Activated CD4-positive, alpha-beta T cell treated with anti-CD3 and anti-CD28 coated beads for 4 hours (primary cell): ENCODE measurements at places on chromosomes 13 and 19.

GRCh38 chr19:8302734-8303133 lies 5.4 kb downstream of the CD320 start:
- DNase-seq = no peak

- DNase-seq = no peak
Observed at GRCh38 chr13:75830842-75831241, 194.7 kb downstream of the LMO7 start.

GRCh38 chr19:49188626-49189200 lies 31.1 kb downstream of the TRPM4 start:
- no peak for DNase-seq

DNA sequence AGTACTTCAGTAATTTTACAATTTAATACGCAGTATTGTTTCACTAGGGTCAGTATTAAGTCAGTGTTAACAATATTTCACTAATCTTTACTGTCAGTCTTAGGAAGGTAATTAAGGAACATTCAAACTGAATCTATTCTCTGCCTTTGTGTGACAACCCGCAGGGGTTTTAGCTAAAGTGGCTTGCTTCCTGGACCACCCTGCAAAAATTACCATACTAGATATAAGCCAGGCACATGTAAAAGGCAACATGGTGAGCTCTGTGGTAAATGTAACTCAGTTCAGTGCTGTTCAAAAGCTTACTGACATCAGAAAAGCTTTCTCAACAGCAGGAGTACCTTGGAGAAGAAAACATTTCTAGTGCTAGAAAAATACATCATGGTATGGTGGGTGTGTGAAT lies 116.7 kb downstream of the FREM2 start:
- no peak for DNase-seq
